Uterus (tissue), 4 donors: ENCODE measurements at places on chromosomes 4 and X. TPM values are rescaled to one million over a fixed set of nuclear protein-coding genes. Genes with fewer than 3 reads are reported as not detected.
A peak's percentile ranks its signal among the peaks of the same experiment; 100 is the strongest.

DNA sequence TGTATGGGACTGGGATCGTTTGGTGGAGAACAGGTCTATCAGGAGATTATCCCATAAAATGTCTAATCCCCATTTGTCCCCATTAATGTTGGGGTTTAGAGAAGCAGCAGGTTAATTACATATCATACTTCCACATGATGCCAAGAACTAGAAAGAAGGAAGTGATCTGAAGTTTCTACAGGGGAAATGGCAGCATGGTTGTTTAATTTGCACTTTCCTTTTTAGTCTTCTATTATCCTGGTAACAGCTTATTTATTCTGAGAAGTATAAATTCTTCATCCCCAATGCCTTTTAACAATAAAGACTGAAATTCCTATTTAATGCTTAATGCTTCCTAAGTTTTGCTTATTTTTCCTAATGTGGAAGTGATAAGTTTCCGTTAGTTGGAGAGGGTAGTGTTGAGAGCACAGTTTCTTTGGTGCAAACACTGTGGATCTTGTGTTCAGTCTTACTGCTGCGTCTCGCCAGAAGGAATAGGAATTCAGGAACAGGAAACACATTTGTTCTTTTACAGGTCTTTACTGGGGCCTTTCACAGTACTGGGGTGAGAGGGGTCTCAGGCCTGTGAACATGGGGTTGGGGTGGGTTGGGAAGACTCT, 59.5 kb upstream of the TADA2B start:
- no peak overlapping the region for H3K27ac ChIP-seq
- DNase-seq, result no peak
- no peaks in the 10 kb centered on the region for H3K36me3 ChIP-seq
- peaks cover 5% of the 10 kb centered on the region for H3K4me1 ChIP-seq

DNA sequence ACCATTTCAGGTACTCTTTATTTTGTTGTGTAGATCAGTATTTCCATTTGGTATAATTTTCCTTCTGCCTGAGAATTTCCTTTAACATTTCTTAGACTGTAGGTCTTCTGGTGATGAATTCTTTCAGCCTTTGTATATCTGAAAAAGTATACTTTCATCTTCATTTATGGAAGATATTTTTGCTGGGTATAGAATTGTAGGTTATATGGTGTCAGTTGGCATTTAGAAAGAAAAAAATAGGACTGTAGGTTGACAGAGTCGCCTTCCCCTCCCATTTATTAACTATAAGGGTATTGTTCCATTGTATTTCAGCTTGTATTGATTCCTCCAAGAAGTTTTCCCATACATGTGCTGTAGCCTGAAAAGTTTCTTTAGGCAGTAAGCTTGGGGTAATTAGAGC, 71.9 kb downstream of the KDM6A start:
- no peak overlapping the region for H3K27ac ChIP-seq
- no peak overlapping the region for H3K4me3 ChIP-seq
- no peaks in the 10 kb centered on the region for H3K27me3 ChIP-seq
- no peak for DNase-seq

- H3K4me3 ChIP-seq, result no peak overlapping the region
- no peaks in the 10 kb centered on the region for H3K27me3 ChIP-seq
- DNase-seq, result no peak
These were observed 26.7 kb upstream of the GUCY1A1 start for GRCh38 chr4:155639704-155640523.

GRCh38 chr4:189809241-189809735, 131.4 kb upstream of the FRG1 start:
- no peaks in the 10 kb centered on the region for H3K4me1 ChIP-seq
- no peak overlapping the region for H3K4me3 ChIP-seq
- no peak overlapping the region for H3K27ac ChIP-seq
- no peaks in the 10 kb centered on the region for H3K27me3 ChIP-seq

- no peaks in the 10 kb centered on the region for H3K4me1 ChIP-seq
- H3K27ac ChIP-seq, result no peak overlapping the region
- DNase-seq, result no peak
- no peaks in the 10 kb centered on the region for H3K27me3 ChIP-seq
These were observed 3.4 kb downstream of the AKAP14 start for GRCh38 chrX:119899125-119899524.

- no peaks in the 10 kb centered on the region for H3K27me3 ChIP-seq
- no peak overlapping the region for H3K4me3 ChIP-seq
- H3K36me3 ChIP-seq, result no peaks in the 10 kb centered on the region
- no peak for DNase-seq
These were observed 143.4 kb downstream of the CPEB2 start for GRCh38 chr4:15145709-15146108.

- no peaks in the 10 kb centered on the region for H3K36me3 ChIP-seq
- no peak overlapping the region for H3K27ac ChIP-seq
- peak; percentile 13 for DNase-seq
- H3K27me3 ChIP-seq, result no peaks in the 10 kb centered on the region
- no peak overlapping the region for H3K4me3 ChIP-seq
These were observed 5.4 kb upstream of the ADGRG2 start for GRCh38 chrX:19127649-19128168.

DNA sequence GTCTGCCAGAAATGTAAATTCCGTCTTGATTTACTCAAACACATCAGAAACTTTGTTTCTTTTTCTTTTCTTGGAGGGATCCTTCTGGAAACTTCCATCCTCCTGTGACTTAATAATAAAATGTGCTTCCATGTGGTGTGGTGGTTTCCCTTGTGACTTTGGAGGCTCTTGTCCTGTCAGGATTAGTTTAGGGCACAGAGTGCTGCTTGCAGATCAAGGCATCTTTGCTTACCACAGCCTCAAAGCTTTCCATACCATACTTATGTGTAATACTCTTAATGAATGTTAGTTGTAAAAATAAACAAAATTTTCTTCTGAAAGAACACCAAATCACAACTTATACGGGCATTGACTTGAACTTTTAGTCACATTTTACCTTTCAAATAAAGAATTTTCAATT, 27.4 kb downstream of the GBA3 start:
- no peak overlapping the region for H3K4me3 ChIP-seq
- DNase-seq, result no peak
- H3K4me1 ChIP-seq, result no peaks in the 10 kb centered on the region
- no peaks in the 10 kb centered on the region for H3K27me3 ChIP-seq
- no peaks in the 10 kb centered on the region for H3K36me3 ChIP-seq

- H3K4me1 ChIP-seq, result no peaks in the 10 kb centered on the region
- H3K36me3 ChIP-seq, result no peaks in the 10 kb centered on the region
- no peak overlapping the region for H3K27ac ChIP-seq
- H3K27me3 ChIP-seq, result no peaks in the 10 kb centered on the region
- H3K4me3 ChIP-seq, result no peak overlapping the region
These were observed 129.9 kb upstream of the BANK1 start for GRCh38 chr4:101660607-101661006.

DNA sequence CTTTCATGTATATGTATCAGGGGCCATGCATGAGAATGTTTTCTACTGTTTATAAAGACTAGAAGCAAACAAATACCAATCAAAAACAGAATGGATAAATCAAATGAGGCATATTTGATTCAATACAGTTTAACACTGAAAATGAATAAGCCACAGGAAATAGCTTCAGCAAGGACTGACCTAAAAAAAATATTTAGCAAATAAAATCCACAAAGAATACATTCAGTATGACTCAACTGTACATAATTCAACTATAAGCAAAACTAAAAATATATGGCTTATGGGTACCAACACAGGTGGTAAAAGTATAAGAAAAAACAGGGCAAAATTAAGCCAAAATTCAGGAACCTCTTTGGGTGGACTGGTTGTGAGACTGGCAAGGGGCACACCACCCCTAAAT, 112.9 kb downstream of the KCNIP4 start:
- no peak overlapping the region for H3K4me3 ChIP-seq
- no peaks in the 10 kb centered on the region for H3K27me3 ChIP-seq
- no peak for DNase-seq
- no peaks in the 10 kb centered on the region for H3K36me3 ChIP-seq

DNA sequence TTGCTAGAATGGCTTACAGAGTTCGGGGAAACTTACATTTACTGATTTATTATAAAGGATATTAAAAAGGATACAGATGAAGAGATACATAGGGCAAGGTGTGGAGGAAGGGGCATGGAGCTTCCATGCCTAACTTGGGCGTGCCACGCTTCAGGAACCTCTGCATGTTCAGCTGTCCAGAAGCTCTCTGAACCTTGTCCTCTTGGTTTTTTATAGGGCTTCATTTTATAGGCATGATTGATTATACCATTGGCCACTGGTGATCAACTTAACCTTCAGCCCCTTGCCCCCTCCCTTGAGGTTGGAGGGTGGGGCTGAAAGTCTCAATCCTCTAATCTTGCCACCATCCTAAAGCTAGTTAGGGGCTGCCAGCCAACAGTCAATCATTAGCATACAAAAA, 10.7 kb downstream of the SMAD1 start:
- DNase-seq, result no peak
- H3K4me3 ChIP-seq, result no peak overlapping the region
- H3K4me1 ChIP-seq, result no peaks in the 10 kb centered on the region
- H3K27me3 ChIP-seq, result no peaks in the 10 kb centered on the region
- peak overlapping the region; percentile 99 for H3K27ac ChIP-seq
- H3K36me3 ChIP-seq, result no peaks in the 10 kb centered on the region

DNA sequence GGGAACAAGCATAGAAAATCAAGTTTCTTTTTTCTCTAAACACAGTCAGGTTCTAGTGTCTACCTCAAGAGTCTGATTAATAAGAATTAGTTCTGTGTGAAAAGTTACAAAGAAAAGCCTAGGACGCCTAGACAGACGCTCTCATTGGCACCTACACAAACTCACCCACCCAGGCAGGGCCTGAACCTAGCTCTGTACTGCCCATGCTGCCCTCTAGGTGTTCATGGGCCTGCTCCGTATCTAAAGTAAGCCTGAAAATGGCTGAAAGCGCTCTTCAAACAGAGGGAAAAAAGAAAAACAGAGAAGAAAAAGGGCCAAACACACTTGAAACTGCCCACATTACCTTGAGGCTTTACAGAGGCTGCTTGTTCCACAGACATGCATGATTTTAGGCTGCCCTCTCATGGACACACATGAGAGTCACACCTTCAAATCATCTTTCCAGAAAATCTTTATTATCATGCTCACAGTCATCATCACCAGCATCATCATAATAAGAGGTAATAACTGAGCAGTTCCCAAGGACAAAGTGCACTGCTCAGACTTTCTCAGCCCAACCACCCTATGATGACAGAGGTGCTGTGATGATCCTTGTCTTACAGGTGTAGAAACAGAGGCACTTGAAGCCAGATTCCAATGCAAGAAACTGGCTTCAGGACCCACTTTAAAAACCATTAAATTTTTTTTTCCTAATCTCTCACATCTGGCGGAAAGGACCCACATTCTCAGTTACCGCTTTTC, 49.6 kb downstream of the MAP7D2 start:
- H3K36me3 ChIP-seq, result no peaks in the 10 kb centered on the region
- no peak overlapping the region for H3K4me3 ChIP-seq
- no peaks in the 10 kb centered on the region for H3K27me3 ChIP-seq
- no peak for DNase-seq
- H3K4me1 ChIP-seq, result no peaks in the 10 kb centered on the region

DNA sequence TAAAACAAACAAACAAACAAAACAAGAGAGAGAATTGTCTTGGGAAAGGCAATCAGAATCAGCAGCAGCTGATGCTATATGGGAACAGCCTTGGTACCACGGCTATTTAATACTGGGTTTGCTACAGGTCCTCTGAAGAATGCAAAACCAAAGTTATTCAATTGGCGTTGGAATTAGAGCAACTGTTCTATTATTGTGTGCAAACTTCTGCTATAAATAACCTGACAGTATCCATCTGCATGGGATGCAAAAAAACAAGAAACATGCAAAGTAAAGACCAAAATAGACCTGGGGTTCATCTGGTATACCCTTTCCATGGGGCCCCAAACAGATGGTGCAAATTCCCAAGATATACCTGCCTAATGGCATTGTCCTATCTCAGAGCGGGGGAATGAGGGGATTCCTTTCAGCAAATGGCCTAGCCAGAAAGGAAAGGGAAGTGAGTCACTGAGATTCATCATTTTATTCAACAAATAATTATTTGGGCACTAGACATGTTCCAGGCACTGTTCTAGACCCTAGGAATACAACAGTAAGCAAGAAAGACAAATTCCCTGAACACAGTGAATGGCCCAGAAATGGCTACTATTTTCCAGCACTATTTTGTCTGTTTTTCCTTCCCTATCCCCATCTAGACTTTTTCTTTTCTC, 268.9 kb downstream of the FBXW7 start:
- no peaks in the 10 kb centered on the region for H3K27me3 ChIP-seq
- no peak for DNase-seq
- H3K4me3 ChIP-seq, result no peak overlapping the region

DNA sequence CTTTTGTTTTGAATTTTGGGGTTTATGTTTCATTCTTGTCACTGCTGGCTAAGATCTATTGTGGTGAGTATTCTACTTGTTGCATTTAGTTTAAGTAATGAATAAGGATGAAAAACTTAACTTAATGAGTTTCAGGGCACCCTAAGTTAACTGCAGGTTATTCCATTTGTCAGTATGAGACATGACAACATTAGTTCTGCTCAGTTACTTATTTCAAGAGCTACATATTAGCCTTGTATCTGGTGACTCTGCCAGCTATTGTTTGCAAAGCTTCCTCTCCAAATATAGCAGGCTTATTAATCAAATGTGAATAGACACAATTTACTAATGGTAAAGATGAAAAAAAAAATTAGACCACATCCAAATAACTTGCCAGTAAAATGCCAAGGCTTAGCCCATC, 567.1 kb downstream of the IL15 start:
- H3K27me3 ChIP-seq, result peaks cover 4% of the 10 kb centered on the region
- no peaks in the 10 kb centered on the region for H3K36me3 ChIP-seq
- no peaks in the 10 kb centered on the region for H3K4me1 ChIP-seq

GRCh38 chr4:150005537-150005936, 72.7 kb upstream of the DCLK2 start:
- H3K4me3 ChIP-seq, result no peak overlapping the region
- H3K36me3 ChIP-seq, result no peaks in the 10 kb centered on the region
- H3K27ac ChIP-seq, result no peak overlapping the region
- no peaks in the 10 kb centered on the region for H3K4me1 ChIP-seq
- no peak for DNase-seq

- no peak for DNase-seq
- no peak overlapping the region for H3K27ac ChIP-seq
- no peaks in the 10 kb centered on the region for H3K36me3 ChIP-seq
- H3K4me1 ChIP-seq, result no peaks in the 10 kb centered on the region
These were observed 24.9 kb upstream of the OCIAD2 start for GRCh38 chr4:48931459-48931858.

Gene DCAF8L1
- not detected for total RNA-seq

Gene SRPK3
- total RNA-seq, result 13.8 TPM

Gene AWAT2
- not detected for total RNA-seq

Gene WNK3
- 1.5 TPM for total RNA-seq
